ENCODE measurements at places on chromosomes 4 and X. TPM values are rescaled to one million over a fixed set of nuclear protein-coding genes. Genes with fewer than 3 reads are reported as not detected.

Gene RRH
- total RNA-seq, result not detected

Gene ADRA2C
- 2.6 TPM for total RNA-seq

DNA sequence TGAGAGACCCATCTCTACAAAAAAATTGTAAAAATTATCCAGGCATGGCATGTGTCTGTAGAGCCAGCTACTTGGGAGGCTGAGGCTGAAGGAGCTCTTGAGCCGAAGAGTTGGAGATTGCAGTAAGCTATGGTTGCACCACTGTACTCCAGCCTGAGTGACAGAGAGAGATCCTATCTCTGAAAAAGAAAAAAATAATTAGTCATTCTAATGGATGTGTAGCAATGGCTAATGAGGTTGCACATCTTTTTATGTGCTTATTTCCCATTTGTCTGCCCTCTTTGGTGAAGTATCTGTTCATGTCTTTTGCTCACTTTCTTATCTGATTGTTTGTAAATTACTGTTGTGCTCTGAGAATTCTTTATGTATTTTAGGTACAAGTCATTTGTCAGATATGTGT, 19.0 kb upstream of the MAML3 start:
- H3K27me3 ChIP-seq, result no peaks in the 10 kb centered on the region
- no peak for DNase-seq
- no peaks in the 10 kb centered on the region for H3K36me3 ChIP-seq
- no peak overlapping the region for H3K27ac ChIP-seq

DNA sequence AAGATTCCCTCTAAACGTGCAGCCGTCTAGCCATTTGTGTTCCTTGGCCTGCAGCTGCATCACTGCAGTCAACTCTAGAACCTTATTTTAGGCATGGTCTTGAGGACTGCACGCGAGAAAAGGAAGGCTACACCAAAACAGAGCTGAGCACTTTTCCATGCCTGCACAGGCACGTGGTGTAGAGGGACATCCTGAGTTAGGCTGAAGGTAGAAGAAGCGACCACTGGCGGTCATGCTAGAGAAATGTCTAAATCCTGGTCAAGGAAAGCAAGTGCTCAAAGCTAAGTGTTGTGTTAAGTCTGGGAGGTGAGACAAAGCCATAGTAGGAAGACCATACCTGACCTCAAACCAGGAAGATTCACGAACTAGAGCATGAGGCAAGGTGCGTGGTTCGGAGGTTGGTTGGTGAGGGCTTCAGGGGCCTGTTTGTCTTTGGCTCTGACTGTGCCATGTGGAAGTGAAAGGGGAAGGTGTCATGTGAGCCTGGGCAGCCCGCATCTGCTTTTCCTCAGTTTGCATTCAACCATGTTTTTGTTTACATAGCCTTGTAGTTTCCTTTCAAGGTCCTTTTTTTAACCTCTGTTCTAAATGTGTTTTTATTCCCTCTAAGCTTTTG, 203.8 kb downstream of the AASDH start:
- no peaks in the 10 kb centered on the region for H3K36me3 ChIP-seq
- no peaks in the 10 kb centered on the region for H3K4me1 ChIP-seq

- H3K4me3 ChIP-seq, result no peak overlapping the region
- no peak for DNase-seq
- H3K27me3 ChIP-seq, result no peaks in the 10 kb centered on the region
- H3K36me3 ChIP-seq, result no peaks in the 10 kb centered on the region
These were observed 99.8 kb downstream of the ARHGAP10 start for GRCh38 chr4:147831551-147832171.

Gene KCNE5
- not detected for total RNA-seq

GRCh38 chrX:113009029-113009428, 168.4 kb upstream of the AMOT start:
- H3K4me3 ChIP-seq, result no peak overlapping the region
- no peak for DNase-seq
- no peaks in the 10 kb centered on the region for H3K36me3 ChIP-seq
- no peaks in the 10 kb centered on the region for H3K27me3 ChIP-seq
- H3K27ac ChIP-seq, result no peak overlapping the region

DNA sequence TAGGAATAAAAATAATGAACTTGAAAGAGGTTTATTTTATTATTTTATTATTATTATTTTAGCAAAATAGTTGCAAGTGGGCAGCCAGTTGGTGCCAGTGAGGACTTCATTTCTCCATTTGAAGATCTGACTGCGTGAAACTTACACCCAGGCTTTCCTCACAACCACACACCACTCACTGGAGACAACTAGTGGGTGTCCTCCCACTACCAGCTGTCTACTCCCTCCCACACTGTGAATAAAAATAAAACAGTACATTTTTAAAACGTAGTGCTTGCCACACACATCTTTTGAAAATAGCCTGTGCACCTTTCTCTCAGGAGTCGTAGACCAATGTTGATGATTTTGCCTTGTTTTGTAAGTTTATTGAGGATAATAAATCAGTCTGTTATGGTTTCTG, 7.4 kb downstream of the FGF13 start:
- peaks cover 20% of the 10 kb centered on the region for H3K27me3 ChIP-seq
- H3K36me3 ChIP-seq, result no peaks in the 10 kb centered on the region
- no peak overlapping the region for H3K27ac ChIP-seq
- DNase-seq, result no peak
- H3K4me1 ChIP-seq, result no peaks in the 10 kb centered on the region

- no peaks in the 10 kb centered on the region for H3K4me1 ChIP-seq
- H3K4me3 ChIP-seq, result no peak overlapping the region
- no peak for DNase-seq
These were observed 12.8 kb downstream of the CYP4V2 start for GRCh38 chr4:186204103-186204559.

Gene BMX
- 0.64 TPM for total RNA-seq

- no peak overlapping the region for H3K27ac ChIP-seq
- no peaks in the 10 kb centered on the region for H3K27me3 ChIP-seq
- H3K4me1 ChIP-seq, result no peaks in the 10 kb centered on the region
- DNase-seq, result no peak
These were observed 47.8 kb downstream of the FHDC1 start for GRCh38 chr4:152983774-152984411.

- H3K27ac ChIP-seq, result no peak overlapping the region
- H3K4me3 ChIP-seq, result no peak overlapping the region
- no peaks in the 10 kb centered on the region for H3K27me3 ChIP-seq
These were observed 1056.4 kb upstream of the POU3F4 start for GRCh38 chrX:82451725-82452124.

DNA sequence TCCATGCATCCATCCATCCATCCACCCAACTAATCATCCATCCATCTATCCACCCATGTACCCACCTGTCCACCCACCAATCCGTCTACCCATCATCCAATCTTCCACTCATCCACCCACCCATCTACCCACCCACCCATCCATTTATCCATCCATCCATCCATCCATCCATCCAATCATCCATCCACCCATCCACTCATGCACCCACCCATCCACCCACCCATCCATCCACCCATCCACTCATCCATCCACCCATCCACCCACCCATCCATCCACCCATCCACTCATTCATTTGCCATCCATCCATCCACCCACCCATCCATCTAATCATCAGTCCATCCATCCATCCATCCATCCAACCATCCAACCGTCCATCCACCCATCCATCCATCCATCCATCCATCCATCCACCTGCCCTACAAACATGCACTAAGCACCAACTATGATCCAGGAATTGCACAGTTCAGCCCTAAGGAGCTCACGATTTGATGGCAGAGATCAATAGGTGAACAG, 21.3 kb upstream of the MXD4 start:
- H3K4me1 ChIP-seq, result no peaks in the 10 kb centered on the region
- H3K36me3 ChIP-seq, result no peaks in the 10 kb centered on the region
- no peaks in the 10 kb centered on the region for H3K27me3 ChIP-seq

GRCh38 chr4:8108261-8108660, 50.4 kb downstream of the ABLIM2 start:
- H3K27me3 ChIP-seq, result no peaks in the 10 kb centered on the region
- no peak overlapping the region for H3K4me3 ChIP-seq
- peaks cover 13% of the 10 kb centered on the region for H3K4me1 ChIP-seq
- DNase-seq, result peak; percentile 86
- H3K36me3 ChIP-seq, result no peaks in the 10 kb centered on the region
- H3K27ac ChIP-seq, result peak overlapping the region; percentile 42

GRCh38 chr4:42197341-42197740, 44.9 kb upstream of the BEND4 start:
- no peak overlapping the region for H3K4me3 ChIP-seq
- H3K27ac ChIP-seq, result no peak overlapping the region
- no peaks in the 10 kb centered on the region for H3K4me1 ChIP-seq
- H3K27me3 ChIP-seq, result no peaks in the 10 kb centered on the region

Gene SSX2
- total RNA-seq, result not detected

- H3K27me3 ChIP-seq, result no peaks in the 10 kb centered on the region
- no peaks in the 10 kb centered on the region for H3K36me3 ChIP-seq
- no peaks in the 10 kb centered on the region for H3K4me1 ChIP-seq
- no peak for DNase-seq
- H3K27ac ChIP-seq, result no peak overlapping the region
These were observed 28.6 kb downstream of the BMX start for GRCh38 chrX:15529165-15529564.

GRCh38 chr4:8904666-8905065, 33.0 kb upstream of the HMX1 start:
- no peak overlapping the region for H3K27ac ChIP-seq
- no peak for DNase-seq
- no peaks in the 10 kb centered on the region for H3K27me3 ChIP-seq
- H3K36me3 ChIP-seq, result no peaks in the 10 kb centered on the region
- H3K4me1 ChIP-seq, result no peaks in the 10 kb centered on the region

DNA sequence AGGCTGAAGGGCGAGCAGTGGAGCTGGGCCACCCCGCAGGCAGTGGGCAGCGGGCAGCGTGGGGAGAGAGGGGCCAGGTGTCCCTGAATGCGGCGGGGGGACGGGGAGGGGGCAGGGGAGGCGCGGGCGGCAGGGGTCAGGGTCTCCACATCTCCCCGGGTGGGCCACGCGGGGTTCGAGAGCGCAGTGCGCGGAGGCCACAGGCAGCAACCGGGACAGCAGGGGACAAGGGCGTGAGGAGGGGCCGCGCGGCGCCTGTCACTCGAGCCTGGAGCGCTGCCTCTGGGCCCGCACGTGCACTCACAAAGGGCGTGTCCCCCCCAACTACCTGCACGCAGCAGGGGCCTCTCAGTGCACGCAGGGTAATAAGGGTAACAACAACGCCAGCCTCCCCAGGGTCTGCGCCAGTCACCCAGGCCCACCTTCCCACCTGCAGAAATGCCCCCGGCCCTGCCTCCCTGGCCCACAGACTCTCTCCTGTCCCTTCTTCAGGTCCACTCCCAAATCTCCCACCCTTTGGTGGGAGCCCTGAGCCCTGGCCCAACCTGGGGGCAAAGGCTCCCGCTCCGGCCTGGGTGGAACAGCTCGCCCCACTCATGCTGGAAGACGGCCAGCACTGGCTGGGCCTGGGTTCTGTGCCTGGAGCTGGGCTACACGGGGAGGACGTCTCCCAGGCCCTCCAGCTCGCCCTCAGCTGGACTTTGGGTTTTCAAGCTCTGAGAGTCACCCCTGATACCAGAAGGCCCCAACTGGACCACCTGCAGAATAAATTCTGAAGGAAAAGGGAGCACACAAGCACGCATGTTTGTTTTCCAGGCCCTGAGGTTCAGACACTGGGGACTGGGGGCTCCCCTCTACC, 53.2 kb downstream of the ZFYVE28 start:
- DNase-seq, result no peak
- H3K27ac ChIP-seq, result no peak overlapping the region

Gene CENPVL1
- total RNA-seq, result not detected

Gene CT55
- total RNA-seq, result not detected

Gene SHISA3
- not detected for total RNA-seq

Gene BTK
- 0.79 TPM for total RNA-seq

DNA sequence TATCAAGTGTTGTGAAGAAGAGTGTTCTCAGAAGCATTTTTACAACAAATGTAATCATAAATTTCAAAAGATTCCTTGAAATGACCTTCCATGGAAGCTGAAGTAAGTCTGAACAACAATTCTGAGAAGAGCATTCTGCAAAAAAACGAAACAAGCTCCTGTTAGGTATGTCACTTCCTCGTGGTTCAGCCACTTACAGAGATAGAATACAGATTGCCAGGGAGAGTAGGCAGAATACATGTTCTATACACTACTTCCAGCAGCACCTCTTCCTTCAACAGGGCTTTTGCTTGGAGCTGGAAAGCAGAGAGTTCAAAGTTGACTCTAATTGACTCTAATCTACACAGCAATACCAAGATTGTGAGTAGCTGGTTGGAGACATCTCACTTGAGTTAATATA, 274.5 kb downstream of the ADGRA3 start:
- no peak overlapping the region for H3K27ac ChIP-seq
- H3K36me3 ChIP-seq, result no peaks in the 10 kb centered on the region
- no peaks in the 10 kb centered on the region for H3K27me3 ChIP-seq
- no peaks in the 10 kb centered on the region for H3K4me1 ChIP-seq
- H3K4me3 ChIP-seq, result no peak overlapping the region
- no peak for DNase-seq

- DNase-seq, result no peak
- H3K27me3 ChIP-seq, result no peaks in the 10 kb centered on the region
- H3K4me1 ChIP-seq, result no peaks in the 10 kb centered on the region
- H3K27ac ChIP-seq, result no peak overlapping the region
These were observed 46.2 kb downstream of the GUCY1B1 start for GRCh38 chr4:155805016-155805415.

- H3K36me3 ChIP-seq, result no peaks in the 10 kb centered on the region
- no peak for DNase-seq
- H3K27me3 ChIP-seq, result no peaks in the 10 kb centered on the region
- H3K4me3 ChIP-seq, result no peak overlapping the region
- no peaks in the 10 kb centered on the region for H3K4me1 ChIP-seq
These were observed 38.9 kb upstream of the RBPJ start for GRCh38 chr4:26281881-26282280.

GRCh38 chrX:68451720-68452119, 18.4 kb upstream of the OPHN1 start:
- DNase-seq, result no peak
- H3K27ac ChIP-seq, result no peak overlapping the region
- H3K4me3 ChIP-seq, result no peak overlapping the region
- H3K4me1 ChIP-seq, result no peaks in the 10 kb centered on the region
- H3K27me3 ChIP-seq, result no peaks in the 10 kb centered on the region

GRCh38 chrX:111353793-111354192, 58.2 kb downstream of the DCX start:
- no peak overlapping the region for H3K27ac ChIP-seq
- no peak for DNase-seq
- H3K4me1 ChIP-seq, result no peaks in the 10 kb centered on the region

DNA sequence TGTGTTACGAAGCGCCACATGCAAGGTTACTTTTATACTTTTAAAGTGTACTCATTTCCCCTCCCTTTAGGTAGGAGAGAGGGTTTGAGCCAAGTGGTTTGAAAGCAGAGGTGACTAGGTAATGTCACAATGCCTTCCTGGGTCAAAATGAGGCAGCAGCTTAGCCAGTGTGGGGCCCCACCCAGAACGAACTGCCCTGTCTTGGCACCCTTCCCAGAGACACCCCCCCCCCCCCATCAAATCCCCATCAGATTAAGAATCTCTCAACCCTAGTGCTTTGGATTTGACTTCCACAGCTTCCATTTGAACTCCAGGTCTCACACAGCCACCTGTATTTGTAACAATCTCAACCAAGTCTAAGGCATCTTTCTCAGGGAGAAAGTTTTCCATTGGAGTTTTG, 31.1 kb downstream of the BCOR start:
- DNase-seq, result no peak
- no peak overlapping the region for H3K4me3 ChIP-seq
- H3K27me3 ChIP-seq, result no peaks in the 10 kb centered on the region

- H3K4me1 ChIP-seq, result no peaks in the 10 kb centered on the region
- H3K36me3 ChIP-seq, result no peaks in the 10 kb centered on the region
These were observed 121.8 kb upstream of the AP1S2 start for GRCh38 chrX:15976396-15976795.

Gene PAGE2
- total RNA-seq, result not detected

Gene KANTR
- total RNA-seq, result 4.9 TPM

Gene GSTCD
- 4.2 TPM for total RNA-seq

Gene NRK
- total RNA-seq, result 1.4 TPM
